ENCODE measurements at places on chromosomes 2 and 18.
A peak's percentile ranks its signal among the peaks of the same experiment; 100 is the strongest.

- no peak for DNase-seq
Measured at GRCh38 chr2:22002066-22002465, 878.3 kb downstream of the TDRD15 start.

- DNase-seq = peak; percentile 38
Measured at GRCh38 chr2:166628478-166629136, 134.6 kb upstream of the SCN7A start.

DNA sequence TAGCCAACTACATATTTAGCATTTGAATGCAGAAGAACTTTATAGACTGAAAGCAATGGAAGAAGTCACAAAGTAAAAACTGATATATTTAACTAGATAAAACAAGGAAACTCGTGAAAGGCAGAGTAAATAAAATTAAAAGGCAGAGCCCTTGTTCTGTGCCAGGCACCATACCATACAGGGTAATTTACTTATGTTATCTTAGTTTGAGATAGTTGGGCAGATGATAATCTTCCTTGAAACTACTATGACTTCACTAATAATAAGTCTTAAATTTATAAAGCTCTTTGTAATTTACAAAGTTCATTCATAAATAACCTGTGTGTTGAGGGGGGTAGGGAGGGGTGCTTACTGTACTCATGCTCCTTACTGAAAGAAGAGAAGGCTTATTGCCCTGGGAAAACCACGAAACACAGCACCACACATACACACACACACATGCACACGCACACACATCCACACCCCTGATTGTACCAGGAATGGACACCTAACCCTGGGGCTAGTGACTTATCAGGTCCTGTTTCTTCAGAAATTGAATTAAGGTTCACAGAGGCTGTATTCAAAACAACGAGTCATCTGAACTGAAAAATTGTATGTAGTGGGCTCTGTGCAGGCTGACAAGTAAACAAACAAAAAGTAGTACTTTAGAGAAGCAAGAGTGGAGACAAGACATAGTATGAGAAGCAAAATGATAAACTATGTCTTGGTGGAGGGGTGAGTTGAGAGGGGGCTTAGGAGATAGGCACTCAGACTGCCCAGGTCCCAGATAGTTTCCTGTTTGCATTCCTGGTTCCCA, 38.1 kb downstream of the AGFG1 start:
- peak; percentile 42 for DNase-seq

DNA sequence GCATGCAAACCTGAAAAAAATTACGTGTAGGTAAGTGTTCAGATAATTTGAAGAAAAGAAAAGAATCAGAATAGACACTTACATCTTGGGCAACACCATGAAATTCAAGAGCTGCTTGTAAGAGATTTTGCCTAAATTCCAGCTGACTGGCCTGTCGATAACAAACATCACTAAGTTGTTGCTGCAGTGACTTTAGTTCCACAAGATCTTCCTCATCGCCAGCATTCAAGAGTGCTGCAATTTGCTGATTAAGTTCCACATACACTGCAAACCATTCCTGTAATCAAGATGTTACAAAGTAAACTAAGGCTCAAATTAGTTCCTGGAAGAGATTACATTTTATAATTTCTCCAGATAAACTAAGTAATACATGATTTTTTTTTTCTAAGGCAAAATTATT, 74.3 kb upstream of the CCDC141 start:
- no peak for DNase-seq

DNA sequence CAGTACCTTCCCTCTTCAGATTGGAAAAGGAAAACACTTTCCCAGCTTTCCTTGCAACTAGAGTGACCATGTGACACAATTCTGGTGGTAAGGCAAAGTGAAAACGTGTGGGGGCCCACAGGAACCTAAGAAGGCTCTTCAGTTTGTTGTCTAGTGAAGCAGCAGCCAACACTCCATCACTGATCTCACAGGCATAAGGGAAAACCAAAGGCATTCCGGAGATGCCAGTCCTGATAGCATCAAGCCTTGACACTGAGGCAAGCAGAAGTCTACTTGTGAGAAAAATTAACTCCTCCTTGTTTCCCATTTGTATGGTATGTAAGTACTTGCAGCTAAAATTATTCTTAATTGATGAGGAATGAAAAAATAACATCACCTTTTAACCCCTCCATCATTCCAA, 88.3 kb downstream of the ETAA1 start:
- DNase-seq = no peak

All from DMS53 (cell line).